CD4-positive, alpha-beta memory T cell (primary cell): ENCODE measurements at places on chromosomes 2 and 18.

DNA sequence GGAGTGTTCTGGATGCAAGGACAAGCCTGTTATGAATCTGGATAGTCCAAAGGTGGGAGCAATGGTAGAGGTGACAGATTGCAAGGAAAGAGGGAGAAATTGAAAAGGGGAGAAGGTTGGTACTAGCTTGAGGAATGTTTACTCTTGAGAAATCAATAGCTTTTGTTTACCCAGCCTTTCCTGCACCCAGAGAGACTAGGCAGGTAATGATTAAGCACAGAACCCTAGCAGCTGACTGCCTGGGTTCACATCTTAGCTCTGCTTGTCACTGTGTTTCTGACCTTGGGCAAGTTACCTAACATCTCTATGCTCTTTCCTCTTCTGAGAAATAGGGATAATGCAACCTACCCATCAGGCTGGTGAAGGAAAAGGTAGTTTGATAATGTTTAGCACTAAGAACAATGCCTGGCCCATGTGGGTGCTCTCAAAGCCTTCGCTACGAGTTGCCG, 178.6 kb downstream of the MGAT5 start:
- DNase-seq: no peak

DNA sequence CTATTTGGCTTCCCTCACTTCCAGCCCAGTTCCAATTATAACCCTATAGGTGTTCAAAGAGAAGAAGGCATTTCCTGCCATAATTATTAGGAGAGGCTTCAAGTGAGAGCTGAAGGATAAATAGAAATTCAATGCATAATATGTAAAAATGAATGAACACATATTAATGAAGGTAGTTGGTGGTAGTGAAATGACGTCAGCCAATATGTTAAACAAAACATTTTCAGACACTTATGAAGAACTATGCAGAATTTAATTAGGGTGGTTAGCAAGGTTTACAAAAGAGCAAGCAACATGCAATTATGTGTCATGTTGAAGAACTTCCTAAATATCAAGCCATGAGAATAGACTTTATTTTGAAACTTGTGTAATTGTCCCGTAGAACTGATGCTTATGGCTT, 858.8 kb upstream of the DDX18 start:
- no peak for DNase-seq

GRCh38 chr18:26082475-26082874, 7.9 kb downstream of the SS18 start:
- DNase-seq: no peak

DNA sequence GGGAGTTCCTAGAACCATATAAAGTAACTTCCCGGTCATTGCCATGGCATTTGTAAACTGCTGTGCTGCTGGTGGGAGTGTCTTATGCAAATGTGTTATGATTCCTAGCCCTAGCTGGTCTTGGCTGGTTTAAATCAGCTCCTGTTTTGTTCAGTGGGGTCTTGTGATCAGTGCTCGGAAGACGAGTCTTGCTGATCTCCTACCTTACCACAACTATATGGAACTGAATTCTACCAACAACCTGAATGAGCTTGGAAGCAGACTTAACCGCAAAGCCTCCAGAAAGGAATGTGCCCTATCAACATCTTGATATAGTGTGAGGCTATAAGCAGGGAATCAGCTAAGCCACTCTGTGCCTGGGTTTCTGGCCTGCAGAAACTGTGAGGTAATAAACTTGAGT, 33.5 kb downstream of the POLE4 start:
- no peak for DNase-seq

DNA sequence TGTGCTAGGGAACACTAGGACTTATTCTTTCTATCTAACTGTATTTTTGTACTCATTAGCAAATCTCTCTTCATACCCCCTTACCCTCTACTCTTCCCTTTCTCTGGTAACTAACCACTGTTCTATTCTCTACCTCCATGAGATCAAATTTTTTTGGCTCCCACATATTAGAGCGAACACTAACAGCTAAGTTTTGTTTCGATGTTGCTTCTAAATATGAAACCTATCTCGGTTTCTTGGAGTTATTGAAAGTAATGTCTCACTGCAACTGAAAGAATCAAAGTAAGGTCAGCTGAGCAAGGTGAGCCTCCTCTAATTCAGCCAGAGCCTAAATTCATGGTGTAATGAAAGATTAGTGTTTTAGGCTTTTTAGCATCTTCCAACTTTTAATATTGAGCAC, 957.6 kb downstream of the CPS1 start:
- no peak for DNase-seq

DNA sequence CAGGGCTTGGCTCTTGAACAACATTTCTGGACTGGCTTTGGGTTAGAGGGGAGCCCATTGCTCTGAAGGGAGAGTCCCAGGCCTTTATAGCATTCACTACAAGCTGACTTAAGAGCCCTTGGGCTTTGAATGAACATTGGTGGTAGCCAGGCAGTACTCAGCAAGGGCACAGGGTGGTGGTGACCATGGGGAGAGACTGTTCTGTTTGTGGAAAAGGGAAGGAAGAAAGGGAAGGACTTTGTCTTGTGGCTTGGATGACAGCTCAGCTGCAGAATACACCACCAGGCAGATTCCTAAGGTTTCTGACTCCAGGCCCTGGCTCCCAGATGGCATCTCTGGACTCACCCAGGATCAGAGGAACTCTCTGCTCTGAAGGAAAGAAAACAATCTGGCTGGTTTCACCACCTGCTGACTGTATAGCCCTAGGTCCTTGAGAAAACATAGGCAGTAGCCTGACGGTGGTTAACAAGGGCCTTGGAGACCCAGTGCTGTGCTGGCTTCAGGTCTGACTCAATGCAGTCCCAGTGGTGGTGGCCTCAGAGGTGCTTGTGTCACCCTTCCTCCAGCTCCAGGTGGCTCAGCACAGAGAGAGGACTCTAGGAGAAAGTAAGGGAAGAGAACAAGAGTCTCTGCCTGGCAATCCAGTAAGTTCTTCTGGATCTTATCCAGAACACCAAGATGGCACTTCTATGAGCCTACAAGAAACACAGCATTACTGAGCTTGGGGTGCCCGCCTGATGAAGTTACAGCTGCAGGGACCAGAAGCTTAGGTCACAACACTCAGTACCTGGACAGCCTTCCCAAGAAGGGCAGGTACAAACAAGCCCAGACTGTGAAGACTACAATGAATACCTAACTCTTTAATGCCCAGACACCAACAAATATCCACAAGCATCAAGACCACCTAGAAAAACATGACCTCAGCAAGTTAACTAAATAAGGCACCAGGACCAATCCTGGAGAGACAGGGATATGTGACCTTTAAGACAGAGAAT, 16.4 kb upstream of the ABCB11 start:
- no peak for DNase-seq

DNA sequence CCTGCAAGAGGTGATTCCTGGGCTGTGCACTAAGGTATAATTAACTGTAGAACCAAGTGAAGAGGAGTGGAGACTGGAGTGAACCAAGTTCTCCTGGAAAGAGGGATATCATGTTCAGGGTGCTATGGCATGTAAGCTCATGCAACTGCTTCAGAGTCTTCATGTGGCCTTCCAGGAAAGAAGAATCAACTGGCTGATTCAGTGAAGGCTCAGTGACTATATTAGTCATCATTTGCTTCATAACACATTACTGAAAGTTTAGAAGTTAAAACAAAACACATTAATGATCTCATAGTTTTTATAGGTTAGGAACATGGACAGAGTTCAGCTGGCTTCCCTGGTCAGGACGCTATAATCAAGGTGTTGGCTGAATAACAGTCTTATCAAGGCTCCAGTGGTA, 1200.8 kb upstream of the GYPC start:
- DNase-seq: no peak

DNA sequence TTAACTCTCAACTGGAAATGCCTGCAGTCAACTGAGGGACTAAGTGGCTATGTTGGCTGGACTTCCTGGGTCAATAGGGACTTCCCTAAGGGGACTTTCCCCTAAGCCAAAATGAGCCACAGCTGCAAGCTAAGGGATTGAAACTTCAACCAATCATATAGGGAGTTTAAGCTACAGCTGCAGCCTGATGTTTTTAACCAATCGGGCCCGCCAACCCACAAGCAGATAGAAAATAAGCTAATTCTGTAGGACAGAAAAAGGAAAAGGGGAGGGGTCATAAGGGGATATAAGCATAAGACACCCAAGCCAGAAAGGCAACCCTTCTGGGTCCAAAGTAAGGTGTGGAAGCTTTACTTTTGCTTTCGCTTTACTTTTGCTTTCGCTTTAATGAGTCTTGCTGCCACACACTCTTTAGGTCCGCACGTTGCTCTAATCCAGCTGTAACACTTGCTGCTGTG, 927.5 kb downstream of the ERBB4 start:
- peak; percentile 26 for DNase-seq

GRCh38 chr18:32450874-32451273, 19.8 kb downstream of the GAREM1 start:
- DNase-seq: no peak

GRCh38 chr2:118309946-118310680, 221.8 kb downstream of the INSIG2 start:
- DNase-seq: peak; percentile 80

- DNase-seq: no peak
These were observed 199.2 kb downstream of the KCNS3 start for GRCh38 chr2:18077704-18078103.

GRCh38 chr18:36360256-36360909, 62.9 kb downstream of the FHOD3 start:
- no peak for DNase-seq

DNA sequence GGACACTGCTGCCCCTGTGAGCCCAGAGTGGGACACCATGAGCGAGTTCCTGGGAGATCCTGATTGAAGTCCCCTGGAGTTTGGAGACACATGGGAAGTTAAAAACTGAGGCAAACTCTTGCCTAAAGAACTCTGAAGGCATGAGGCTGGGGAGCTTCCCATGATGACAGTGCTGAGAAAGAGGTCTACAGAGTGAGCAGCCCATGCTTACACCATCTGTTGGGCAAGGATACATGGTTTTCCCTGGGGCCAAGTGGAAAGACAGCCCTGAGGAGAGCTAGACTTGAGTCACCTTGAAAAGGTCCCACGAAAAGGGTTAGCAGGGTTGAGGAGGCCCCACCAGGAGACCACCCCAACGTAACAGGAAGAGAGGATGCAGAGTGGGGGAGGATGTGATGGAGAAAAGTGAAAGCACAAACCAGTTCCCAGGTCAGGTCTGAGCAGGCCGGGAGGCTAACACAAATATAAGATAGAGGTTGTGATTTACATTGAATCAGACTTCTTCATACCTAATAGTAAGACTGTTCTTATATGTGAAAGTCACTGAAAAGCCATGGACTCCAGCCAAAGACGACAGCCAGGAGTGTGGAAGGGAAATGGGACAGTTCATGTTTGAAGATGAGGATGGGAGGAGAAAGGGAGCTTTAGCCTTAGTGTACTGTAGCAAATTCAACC, 13.5 kb upstream of the FEZ2 start:
- DNase-seq: no peak

- DNase-seq: no peak
These were observed 69.4 kb downstream of the CABLES1 start for GRCh38 chr18:23204589-23205235.

DNA sequence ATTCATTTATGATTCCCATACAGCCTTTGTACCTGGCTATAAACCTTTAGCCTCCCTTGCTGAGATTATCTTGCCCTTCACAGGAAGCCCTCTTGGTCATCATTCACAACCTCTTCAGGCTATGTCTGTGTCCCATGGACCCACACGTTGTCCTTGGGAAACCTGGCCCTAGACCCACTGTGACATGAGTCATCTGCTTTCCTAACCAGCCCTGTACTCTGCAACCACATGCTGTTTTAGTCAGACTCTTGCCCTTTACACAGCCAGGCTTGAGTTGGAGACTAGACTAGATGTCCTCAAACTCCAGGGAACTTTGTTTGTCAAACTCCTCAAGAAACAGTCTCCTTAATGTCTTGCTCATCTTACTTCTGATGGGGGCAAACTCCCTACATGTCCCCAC, 229.3 kb upstream of the ZSWIM2 start:
- DNase-seq: no peak

GRCh38 chr2:219531639-219532377, 11.8 kb downstream of the CHPF start:
- no peak for DNase-seq

GRCh38 chr2:190696792-190697398, 48.0 kb downstream of the NAB1 start:
- DNase-seq: no peak

DNA sequence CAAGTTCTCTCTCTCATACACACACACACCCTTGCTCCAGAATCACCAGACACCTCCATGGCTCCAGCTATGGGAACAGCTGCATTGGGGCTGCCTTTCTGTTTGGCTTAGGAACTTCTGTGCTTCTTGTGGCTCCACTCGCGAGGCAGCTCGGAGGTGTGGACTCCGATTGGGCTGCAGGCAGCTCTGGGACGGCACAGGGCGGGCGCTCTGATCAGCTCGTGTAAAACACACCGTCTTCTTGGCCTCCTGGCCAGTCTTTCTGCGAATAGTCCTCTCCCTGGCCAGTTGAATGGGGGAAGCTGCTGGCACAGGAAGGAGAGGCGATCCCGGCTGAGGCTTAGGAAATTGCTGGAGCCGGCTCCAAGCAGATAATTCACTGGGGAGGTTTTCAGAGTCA, 22.4 kb downstream of the FOSL2 start:
- no peak for DNase-seq

GRCh38 chr2:207164006-207164831, 1.5 kb downstream of the KLF7 start:
- no peak for DNase-seq

GRCh38 chr2:99727199-99727598, 237.4 kb upstream of the REV1 start:
- DNase-seq: no peak

- DNase-seq: no peak
These were observed 24.1 kb downstream of the MRPL35 start for GRCh38 chr2:86223140-86223926.

DNA sequence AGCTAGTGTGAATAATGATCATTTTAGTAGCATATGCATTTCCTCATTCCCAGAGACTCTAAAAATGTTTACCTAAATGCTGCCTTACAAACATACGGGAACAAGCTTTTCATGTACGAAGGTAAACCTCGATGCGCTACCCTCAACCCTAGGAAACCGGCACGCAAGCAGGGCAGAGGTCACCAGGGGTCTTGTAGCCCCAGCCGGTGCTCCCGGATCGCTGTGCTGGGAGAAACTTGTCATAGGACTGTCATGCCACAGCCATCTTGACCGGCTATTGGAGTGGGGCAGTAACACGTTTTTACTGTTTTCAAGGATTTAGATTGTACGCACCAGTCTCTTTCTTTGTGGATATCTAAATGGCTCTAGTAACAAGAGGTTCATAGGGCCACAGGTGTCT, 34.8 kb upstream of the NFATC1 start:
- no peak for DNase-seq
